ENCODE measurements at places on chromosomes 6 and 20. TPM values are rescaled to one million over a fixed set of nuclear protein-coding genes. Genes with fewer than 3 reads are reported as not detected.

Gene MEI4
- not detected for total RNA-seq

Gene SLC4A11
- 7.8 TPM for total RNA-seq

Gene LPA
- total RNA-seq = not detected

Gene FUCA2
- total RNA-seq = 52.7 TPM

Gene SOX18
- 2.8 TPM for total RNA-seq

Gene BPI
- total RNA-seq = not detected

Gene MYLK4
- 0.13 TPM for total RNA-seq

Gene HLA-F
- 5.1 TPM for total RNA-seq

Gene CDS2
- total RNA-seq = 38.5 TPM

Gene LINC00237
- not detected for total RNA-seq

Gene SLC22A16
- not detected for total RNA-seq

Gene TRIM15
- total RNA-seq = not detected

Gene RBBP8NL
- 0.13 TPM for total RNA-seq

Gene DNMT3B
- total RNA-seq = 4.2 TPM

Gene PPIL6
- total RNA-seq = 2.3 TPM

Gene SNAP25
- total RNA-seq = 19.7 TPM

Gene SEMG2
- total RNA-seq = not detected

Gene DDO
- total RNA-seq = 0.12 TPM

Gene DACT2
- 0.65 TPM for total RNA-seq

Gene MED20
- 11.0 TPM for total RNA-seq

Gene SIRPB2
- not detected for total RNA-seq

Gene POPDC3
- total RNA-seq = 30.2 TPM

Gene SEMG1
- not detected for total RNA-seq

Gene COL9A1
- total RNA-seq = not detected

Gene RIPOR2
- not detected for total RNA-seq

Gene PKIB
- 1.0 TPM for total RNA-seq

Gene RWDD1
- total RNA-seq = 18.4 TPM

Gene TRIM10
- not detected for total RNA-seq

Gene SEL1L2
- total RNA-seq = not detected

Gene KHDRBS2
- not detected for total RNA-seq

Gene THBD
- 35.3 TPM for total RNA-seq

Gene CNR1
- total RNA-seq = 0.31 TPM

Gene SLC26A8
- not detected for total RNA-seq

Gene TMEM244
- total RNA-seq = not detected

Gene FOXF2
- 28.8 TPM for total RNA-seq

Gene PRR18
- not detected for total RNA-seq

Gene WFDC2
- not detected for total RNA-seq

Gene DOK5
- total RNA-seq = not detected

Gene LKAAEAR1
- total RNA-seq = 1.9 TPM

Gene CCDC167
- 41.6 TPM for total RNA-seq

Gene PTPRA
- total RNA-seq = 39.8 TPM

Gene AFG1L
- total RNA-seq = 2.4 TPM

Gene DPPA5
- total RNA-seq = not detected

Gene TEAD3
- 5.7 TPM for total RNA-seq

Gene OXT
- not detected for total RNA-seq

Gene DEFB132
- not detected for total RNA-seq

Gene NMBR
- total RNA-seq = not detected

Gene FGD2
- not detected for total RNA-seq

Gene LY86
- not detected for total RNA-seq

Gene COL19A1
- not detected for total RNA-seq

Gene DSE
- 12.4 TPM for total RNA-seq

Gene KCNK17
- total RNA-seq = not detected

Gene TAB2
- total RNA-seq = 14.7 TPM

Measured in A549 treated with RU486 at 1 μM for 4 hours (cell line).